ENCODE measurements at places on chromosomes 5 and 9.

GRCh38 chr5:145619806-145620310 lies 215.3 kb downstream of the PRELID2 start:
- DNase-seq, result no peak

GRCh38 chr5:41087461-41087860 lies 16.3 kb upstream of the MROH2B start:
- no peak for DNase-seq

- DNase-seq, result no peak
Measured at GRCh38 chr9:38103340-38103739, 34.3 kb upstream of the SHB start.

GRCh38 chr5:60887746-60888145 lies 43.7 kb upstream of the ELOVL7 start:
- no peak for DNase-seq

DNA sequence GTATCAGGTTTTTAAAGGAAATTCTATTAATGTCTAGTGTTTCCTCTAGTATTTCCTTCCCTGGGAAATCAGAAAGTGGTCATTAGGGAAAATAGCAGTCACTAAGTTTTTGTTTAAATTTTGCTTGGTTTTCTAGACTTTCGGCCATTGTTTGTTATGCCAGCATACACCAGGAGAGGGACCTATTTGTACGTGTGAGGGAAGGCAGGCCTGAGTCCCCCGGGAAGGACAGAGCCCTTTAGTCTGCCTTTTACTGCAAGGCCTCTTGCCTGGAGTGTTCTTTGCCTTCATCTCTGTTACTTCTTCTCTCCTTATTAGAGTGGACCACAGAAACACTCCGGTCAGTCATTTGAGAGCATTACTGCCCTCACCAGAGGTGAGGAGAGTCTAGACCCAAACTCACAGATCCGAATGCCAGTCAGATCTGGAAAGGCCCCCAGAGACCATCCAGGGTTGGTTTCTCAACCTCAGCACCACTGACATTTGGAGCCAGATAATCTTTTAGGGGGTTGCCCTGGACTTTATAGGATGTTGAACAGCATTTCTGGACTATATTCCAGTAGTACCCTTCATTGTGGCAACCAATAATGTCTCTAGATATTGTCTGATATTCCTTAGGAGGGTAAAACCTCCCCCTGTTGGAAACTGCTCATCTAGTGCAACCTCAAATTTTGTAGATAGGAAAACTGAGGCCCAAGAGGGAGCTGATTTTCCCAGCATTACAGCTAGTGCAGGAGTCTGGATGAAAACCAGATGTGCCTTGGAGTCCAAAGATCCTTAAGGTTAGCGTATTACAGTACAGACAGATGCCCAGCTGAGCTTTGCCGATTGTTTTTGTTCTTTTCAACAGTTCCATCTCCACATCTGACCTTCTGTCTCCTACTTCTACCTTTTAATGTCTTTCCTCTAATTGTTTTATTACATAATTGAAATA lies 93.0 kb upstream of the NIPAL4 start:
- DNase-seq, result no peak

DNA sequence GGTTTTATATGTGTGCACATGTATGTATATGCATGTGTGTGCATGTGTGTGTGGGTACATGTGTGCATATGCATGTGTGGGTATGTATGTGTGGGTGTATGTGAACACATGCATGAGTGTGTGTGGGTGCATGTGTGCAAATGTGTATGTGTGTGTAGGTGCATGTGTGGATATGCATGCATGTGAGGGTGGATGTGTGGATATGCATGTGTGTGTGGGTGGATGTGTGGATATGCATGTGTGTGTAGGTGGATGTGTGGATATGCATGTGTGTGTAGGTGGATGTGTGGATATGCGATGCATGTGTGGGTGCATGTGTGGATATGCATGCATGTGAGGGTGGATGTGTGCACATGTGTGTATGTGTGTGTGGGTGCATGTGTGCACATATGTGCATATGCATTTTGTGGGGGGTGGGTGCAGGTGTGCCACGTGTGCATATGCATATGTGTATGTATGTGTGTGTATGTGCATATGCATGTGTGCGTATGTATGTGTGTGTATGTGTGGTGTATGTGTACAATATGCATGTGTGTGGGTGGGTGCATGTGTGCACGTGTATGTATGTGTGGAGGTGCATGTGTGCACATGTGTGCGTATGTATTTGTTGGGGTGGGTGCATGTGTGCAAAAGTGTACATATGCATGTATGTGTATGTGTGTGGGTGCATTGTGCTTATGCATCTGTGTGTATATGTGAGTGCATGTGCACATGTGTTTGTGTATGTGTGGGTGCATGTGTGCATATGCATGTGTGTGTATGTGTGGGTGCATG lies 144.2 kb downstream of the GAS1 start:
- DNase-seq, result no peak

DNA sequence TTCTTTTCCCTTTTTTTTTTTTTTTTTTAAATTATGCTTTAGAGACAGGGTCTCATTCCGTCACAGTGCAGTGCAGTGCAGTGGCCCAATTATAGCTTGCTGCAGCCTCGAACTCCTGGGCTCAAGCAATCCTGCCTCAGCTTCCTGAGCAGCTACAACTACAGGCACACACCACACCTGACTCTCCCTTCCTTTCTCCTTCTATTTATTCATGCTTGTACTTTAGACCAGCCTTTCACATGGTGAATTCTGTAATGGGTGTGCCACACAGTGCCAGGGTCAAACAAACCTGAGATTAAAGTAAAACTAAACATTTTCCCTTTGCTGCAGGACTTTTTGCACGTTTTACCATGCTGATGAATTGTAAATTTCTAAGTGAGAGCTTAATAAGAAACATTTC lies 8.0 kb downstream of the SH3RF2 start:
- DNase-seq, result no peak

DNA sequence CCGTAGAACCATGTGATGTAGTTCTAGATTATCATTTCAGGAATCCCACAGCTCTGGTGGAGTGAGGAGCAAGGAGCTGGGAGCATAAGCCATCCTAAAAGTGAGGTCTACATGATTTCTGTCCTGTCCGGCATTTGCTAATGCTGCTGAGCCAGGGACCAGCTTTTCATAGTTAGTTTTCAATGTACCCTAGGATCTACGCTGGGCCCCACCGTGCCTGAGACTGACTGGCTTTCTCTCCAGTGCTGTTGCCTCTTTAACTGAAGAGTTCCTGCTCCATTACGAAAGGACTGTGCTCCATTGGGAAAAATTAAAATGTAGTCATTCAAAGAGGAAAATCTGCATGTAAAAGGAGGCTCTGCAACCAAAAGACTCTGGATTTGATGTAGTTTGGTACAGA lies 634.8 kb downstream of the DMRTA1 start:
- DNase-seq, result no peak

DNA sequence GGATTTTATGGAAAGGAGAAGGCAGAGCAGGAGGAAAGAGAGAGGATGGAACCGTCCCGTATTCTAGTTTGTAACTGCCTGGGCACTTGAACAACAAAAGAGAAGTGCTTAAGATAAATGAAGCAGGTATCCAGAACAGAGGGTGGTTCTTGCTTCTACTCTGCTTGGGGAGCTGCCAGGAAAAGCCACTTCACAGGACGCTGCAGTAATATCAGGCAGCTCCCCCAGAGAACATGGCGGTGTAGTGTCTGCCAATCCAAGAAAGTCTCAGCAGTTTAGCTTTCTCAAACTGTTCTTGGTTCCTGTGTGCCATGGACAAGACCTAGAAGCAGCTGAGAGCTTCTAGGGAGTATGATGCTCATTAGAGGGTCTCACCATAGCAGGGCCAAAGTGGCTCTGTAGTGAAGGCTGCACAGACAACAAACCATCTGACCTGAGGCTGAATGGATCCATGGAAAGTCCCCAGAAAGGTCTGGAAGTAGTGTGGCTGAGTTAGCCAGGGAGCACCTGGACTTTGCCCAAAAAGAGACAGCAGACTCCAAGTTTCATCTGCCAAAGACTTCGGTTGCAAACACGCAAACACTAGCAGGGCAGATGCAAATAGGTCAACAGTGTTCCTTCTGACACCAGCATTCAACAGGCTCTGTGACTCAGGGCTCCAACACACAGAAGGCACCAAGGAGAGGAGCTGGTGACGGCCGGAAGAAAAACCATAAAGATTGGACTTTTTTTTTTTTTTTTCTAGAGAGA lies 72.2 kb upstream of the TNFSF8 start:
- no peak for DNase-seq

DNA sequence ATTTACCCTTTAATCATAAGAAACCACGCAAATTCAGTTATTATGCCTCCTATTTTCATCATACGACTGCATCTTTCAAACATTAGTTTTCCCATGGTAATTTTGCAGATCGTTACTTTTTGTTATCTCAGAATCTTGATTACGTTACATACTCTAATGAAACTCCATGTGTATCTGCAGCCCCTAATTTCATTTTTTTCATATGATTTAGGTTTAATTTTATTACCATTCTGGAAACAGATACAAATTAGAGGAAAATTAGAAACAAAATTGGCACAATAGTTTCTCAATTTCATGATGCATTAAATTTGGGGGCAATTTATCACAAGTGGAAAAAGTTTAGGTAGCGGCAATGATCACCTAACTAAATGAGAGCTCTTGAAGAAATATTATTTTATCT lies 52.3 kb downstream of the C9orf153 start:
- DNase-seq, result no peak

- DNase-seq, result no peak
Measured at GRCh38 chr5:42495914-42496313, 72.7 kb downstream of the GHR start.

- no peak for DNase-seq
Measured at GRCh38 chr5:15501091-15501791, 1.3 kb downstream of the FBXL7 start.

GRCh38 chr5:117327511-117327910 lies 752.9 kb upstream of the SEMA6A start:
- DNase-seq, result no peak

GRCh38 chr5:145141534-145141933 lies 693.6 kb downstream of the PRELID2 start:
- DNase-seq, result no peak

DNA sequence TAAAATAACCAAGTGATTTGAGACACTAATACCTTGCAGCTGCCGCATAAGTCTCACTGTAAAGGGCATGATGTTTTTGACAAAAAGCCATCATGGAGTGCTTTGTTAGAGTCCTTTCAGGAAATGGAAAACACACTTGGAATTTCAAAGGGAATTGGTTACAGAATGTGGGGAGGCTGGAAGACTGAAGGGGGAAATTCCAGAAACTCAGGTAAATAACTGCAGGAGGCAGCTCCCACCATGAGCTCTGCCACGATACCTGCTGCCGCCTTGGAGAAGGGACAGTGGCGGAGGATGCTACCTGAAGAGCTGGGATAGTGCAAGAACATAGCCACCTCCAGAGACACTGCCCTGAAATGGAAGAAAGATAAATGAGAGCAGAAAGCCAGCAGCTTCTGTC lies 66.9 kb downstream of the PRKACG start:
- no peak for DNase-seq

DNA sequence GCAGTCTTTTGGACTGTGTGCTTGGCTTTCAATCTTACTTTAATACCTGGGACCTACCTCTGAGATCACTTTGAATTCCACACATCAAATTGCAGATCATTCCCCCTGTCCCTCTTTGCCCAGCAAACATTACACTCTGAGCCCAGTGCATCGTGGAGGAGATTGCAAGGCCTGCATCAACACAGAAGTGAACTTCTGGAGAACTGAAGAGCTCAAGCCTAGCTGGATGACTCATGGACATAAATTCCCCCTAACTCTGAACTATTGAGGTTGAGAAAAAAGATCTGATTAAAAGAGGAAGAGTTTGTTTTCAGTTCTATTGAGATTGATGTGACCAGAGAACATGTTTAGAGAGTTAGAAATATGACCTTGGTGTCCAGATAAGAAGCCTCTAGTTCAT lies 316.0 kb upstream of the DMAC1 start:
- DNase-seq, result no peak

- no peak for DNase-seq
Measured at GRCh38 chr5:37370550-37370863, 399 bp downstream of the NUP155 start.

DNA sequence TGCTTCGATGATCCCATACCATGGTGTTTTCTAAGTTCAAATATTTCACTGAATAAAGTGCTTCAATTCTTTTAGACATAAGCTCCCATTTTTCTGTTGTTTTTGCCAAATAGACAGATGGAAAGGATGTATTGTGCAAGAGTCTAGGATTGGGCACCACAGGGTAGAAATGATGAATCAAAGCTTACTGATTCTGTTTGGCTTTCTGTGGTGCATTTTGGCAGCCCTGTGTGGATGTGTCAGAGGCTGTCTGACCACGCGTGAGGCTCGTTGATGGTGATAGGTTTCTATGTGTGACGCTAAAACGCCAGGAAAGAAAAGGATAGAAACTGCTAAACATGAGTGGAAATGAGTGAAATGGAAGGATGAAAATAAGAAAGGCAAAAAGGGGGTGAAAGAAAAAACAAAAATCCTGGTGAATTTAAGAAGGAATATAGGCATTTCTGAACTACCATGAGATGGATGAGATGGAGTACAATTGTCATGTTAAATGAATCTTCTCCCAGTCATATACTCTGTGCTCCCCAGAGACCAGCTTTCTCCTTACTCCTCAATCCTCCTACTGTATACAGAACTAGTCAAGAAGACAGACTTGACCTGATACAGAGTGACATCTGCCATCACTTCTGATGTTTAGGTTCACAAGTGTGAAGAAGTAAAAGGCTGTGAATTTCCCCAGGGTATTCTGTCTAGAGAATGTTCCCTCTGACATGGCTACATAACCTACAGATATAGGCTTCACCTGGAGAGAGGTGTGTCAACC lies 54.4 kb downstream of the ANKH start:
- no peak for DNase-seq

- no peak for DNase-seq
Measured at GRCh38 chr9:133099726-133100505, 21.1 kb downstream of the RALGDS start.

- DNase-seq, result no peak
Measured at GRCh38 chr9:89676281-89676680, 71.5 kb downstream of the GADD45G start.

GRCh38 chr5:80067016-80067415 lies 31.9 kb downstream of the THBS4 start:
- no peak for DNase-seq

GRCh38 chr5:179227580-179228311 lies 117.5 kb downstream of the ADAMTS2 start:
- DNase-seq, result no peak

GRCh38 chr5:57410374-57411320 lies 72.0 kb downstream of the ACTBL2 start:
- DNase-seq, result no peak

GRCh38 chr9:38689678-38690077 lies 30.3 kb downstream of the FAM240B start:
- DNase-seq, result no peak

DNA sequence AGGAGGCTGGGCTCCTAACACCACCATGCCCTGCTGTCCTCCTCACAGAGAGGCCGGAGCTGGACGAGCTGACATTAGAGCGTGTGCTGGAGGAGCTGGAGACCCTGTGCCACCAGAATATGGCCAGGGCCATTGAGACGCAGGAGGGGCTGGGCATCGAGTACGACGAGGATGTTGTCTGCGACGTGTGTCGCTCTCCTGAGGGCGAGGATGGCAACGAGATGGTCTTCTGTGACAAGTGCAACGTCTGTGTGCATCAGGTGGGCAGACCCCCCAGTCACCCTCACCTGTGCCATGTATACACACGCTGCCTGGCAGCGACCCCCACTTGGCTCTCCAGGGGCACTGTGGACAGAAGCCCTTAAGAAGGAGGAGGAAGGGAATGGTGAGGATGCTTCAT lies 35.2 kb downstream of the JADE2 start:
- DNase-seq, result no peak

- no peak for DNase-seq
Measured at GRCh38 chr5:132646583-132647266, 11.2 kb upstream of the IL13 start.

Data from stimulated activated CD8-positive, alpha-beta memory T cell treated with anti-CD3 and anti-CD28 coated beads, Interleukin-4, amount 100 ng/mL, for 1 hour (primary cell).